ENCODE measurements at places on chromosomes 6 and 20.

DNA sequence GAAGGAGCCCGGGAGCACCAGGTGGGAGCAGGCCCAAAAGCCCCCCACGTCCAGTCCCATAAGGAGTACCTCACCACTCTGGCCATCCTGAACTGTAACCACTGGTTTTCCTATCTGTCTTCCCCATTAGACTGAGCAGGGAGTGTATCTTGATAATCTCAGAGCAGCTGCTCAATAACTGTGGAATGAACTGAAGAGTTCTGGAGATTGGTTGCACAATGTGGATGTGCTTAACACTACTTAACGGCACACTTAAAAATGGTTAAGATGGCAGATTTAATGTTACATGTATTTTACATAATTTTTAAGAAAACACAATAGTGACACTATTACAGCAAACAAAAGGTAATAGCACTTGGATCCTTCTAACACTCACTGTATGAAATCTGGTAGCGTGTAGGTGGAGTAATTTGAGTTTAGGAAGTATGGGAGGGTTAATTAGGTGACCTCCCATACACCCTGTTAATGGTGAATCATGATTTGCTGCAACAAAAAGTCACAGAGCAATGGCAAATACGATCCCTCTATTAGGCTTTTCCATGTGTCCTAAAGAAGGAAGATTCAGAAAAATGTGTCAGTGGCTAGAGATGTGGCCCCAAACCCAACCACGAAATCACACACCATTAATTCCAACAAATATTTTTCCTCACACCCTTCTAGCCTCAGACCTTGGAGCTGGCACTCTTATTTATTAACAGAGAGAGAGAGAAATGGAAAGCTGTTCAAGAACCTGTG, 18.4 kb downstream of the TRAM2 start:
- DNase-seq = no peak

GRCh38 chr6:105941621-105942412, 144.3 kb upstream of the PRDM1 start:
- no peak for DNase-seq

DNA sequence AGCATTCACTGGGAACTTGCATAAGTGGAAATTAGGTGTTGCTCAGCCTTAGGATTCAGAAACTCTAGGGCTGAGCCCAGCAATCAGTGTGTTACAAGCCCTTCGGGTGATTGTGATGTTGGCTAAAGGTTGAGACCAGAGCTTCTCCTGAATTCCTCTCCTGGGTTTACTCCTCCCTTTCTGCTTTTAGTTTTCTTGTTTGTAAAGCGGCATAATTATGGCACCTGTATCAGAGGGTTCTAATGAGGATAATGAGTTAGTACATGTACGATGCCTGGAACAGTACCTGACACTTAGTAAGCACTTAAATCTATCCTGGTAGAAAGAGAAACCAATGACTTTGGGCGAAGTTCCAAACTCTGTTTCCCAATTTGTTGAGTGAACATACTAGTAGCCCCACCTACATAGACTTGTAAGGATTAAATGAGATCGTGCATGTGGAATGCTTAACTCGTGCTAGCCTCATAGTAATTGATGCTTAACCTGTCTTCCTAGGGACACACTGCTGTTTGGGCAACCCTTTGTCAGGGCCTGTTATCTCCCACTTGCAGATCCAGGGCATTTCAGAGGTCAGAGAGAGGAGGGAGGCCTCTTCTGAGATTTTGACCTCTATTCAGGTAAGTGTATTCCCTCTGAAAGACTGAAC, 932 bp upstream of the EZR start:
- DNase-seq = no peak

- DNase-seq = no peak
Observed at GRCh38 chr20:4552075-4552640, 169.6 kb upstream of the PRND start.

DNA sequence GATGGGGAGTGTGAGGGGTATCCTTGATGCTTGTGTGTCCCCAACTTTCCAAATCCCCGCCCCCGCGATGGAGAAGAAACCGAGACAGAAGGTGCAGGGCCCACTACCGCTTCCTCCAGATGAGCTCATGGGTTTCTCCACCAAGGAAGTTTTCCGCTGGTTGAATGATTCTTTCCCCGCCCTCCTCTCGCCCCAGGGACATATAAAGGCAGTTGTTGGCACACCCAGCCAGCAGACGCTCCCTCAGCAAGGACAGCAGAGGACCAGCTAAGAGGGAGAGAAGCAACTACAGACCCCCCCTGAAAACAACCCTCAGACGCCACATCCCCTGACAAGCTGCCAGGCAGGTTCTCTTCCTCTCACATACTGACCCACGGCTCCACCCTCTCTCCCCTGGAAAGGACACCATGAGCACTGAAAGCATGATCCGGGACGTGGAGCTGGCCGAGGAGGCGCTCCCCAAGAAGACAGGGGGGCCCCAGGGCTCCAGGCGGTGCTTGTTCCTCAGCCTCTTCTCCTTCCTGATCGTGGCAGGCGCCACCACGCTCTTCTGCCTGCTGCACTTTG, at the start of gene TNF:
Gene TNF, plus strand, starts transcription at position 231 of the 567 bp plus-strand sequence. Its CDS starts 177 bp downstream, at position 408.
- peak; percentile 85 for DNase-seq

- DNase-seq = no peak
Observed at GRCh38 chr6:47752801-47753200, 29.0 kb upstream of the OPN5 start.

DNA sequence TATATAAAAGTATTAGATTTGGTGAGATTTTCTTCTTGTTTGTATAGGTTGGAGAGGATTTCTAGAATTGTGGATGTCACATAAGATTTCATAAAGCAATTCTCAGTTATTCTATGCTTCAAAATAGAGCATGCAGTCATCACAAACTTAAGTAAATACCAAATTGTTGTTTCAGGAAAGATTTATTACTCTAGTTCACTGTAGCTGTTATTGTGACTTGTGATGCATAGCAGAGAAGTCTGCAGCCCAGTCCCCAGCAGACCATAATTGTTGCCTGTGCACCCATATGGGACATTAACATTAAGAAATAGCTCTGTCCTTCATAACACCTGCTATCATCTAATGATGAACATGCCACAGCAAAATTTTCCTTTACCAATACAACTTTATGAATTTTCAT, 228.0 kb upstream of the FAM83B start:
- no peak for DNase-seq
